ENCODE measurements at places on chromosomes 12 and 14. TPM values are rescaled to one million over a fixed set of nuclear protein-coding genes. Genes with fewer than 3 reads are reported as not detected.

DNA sequence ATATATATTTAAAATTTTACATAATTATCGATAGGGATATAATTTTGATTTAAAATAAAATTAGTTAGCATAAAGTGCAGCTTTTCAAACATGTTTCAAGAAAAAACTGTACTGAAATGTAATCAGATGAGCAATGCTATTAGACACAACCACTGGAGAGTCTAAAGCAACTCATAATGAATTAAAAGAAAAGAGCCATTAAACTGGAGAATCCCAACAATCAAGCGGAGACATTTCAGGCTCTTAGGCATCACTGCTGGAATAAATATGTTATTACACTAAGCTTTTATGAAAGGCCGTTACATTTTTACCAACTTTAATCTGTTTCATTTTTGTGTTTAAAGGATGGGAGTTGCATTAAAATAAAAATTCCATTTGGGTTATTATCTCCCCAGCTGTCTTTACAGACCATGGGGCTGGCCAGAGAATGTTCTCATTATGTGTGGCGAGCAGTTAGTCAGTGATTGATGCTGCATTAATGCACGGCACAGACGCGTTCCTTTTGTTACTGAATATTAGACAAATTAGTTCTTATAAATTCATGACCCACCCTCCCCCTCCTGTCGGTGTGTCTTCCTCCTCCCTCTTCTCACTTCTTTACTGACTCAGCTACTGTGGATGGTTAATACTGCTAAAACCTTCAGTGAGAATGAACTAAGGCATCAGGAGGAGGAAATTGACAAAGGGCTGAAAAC, 156.8 kb downstream of the PDZRN4 start:
- peak; percentile 43 for DNase-seq

KRT73 gene
- not detected for total RNA-seq

DNA sequence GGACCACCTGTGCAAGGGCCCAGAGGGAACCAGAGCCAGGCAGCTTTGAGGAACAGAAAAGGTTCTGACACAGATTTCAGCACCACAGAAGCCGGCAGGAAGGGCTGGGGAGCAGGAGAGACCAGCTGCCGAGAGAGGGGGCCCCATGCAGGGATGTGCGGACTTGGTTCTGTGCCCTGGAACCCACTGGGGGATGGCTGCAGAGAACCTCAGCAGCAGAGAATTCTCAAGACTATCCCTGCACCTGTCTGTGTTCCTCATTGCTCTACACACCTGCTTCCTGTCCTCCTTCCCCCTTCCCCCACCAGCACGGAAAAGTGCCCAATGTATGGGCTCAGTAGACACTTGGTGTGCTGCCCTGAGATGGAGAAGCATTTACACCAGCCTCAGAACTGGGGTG, 3.2 kb downstream of the SERPINA9 start:
- DNase-seq: no peak

GRCh38 chr12:130704606-130705005, 11.5 kb downstream of the RIMBP2 start:
- DNase-seq: no peak

HOXC6 gene
- not detected for total RNA-seq

GRCh38 chr12:79661629-79662028, 29.1 kb downstream of the PAWR start:
- DNase-seq: no peak

DNA sequence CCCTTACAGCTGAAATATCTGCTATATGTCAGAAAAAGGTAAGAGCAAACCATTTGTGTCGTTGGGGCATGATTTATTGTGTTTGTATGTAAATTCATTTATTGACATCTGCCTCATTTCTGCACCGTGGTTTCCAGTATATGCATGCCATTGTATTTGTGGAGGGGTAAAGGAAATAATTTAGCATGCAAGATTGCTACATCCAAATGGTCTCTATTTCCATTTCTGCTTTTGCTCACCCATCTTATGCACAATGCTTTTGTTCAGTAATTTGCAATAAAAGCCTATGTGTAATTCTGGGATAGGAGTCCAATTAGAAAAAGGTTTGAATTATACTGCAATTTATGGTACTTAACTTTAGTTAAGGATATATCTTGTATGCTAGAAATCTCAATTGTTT, 101.8 kb downstream of the UNC79 start:
- DNase-seq: no peak

RPL6 gene
- total RNA-seq: 1,136 TPM

GRCh38 chr12:27593266-27593665, 69.3 kb downstream of the PPFIBP1 start:
- DNase-seq: no peak

- DNase-seq: no peak
Observed at GRCh38 chr14:96538990-96539317, 36.8 kb downstream of the PAPOLA start.

DNA sequence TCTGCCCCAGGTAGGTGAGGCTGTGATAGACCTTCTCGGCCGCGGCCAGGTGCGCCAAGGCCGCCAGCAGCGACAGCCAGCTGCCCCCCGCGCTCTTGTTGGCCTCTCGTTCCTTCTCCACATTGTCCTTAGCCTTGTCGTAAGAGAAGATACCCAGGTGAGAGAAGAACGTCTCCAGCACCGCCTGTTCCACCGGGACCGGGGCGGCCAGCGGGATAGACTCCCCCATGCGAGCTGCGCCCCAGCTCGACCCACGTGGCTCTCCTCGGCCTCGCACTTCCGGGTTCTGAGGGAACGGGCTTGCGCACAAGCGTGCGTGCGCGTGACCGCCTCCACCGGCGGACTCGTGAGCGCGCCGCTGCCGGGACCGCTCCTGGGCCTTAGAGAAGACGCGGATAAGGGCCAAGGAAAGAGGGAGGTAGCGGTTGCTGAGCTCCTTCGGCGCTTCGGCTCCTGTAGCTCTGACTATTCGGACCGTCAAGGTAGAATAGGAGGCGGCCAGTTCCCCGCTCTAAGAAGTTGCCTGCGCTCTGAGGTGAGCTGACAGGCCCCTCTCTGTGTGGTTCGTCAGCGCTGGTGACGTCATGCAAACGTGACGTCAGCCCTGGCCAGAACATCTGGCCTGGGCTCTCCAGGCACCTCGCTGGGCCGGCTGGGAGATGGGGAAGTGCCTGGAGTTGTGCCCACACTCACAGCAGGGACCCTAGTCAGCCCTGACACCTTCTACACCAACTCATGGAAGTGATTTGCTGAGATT, at the start of gene KICS2:
Gene KICS2, minus strand, starts transcription at position 288 of the 757 bp plus-strand sequence. Its CDS starts 59 bp downstream, at position 229.
- DNase-seq: peak; percentile 90

DNA sequence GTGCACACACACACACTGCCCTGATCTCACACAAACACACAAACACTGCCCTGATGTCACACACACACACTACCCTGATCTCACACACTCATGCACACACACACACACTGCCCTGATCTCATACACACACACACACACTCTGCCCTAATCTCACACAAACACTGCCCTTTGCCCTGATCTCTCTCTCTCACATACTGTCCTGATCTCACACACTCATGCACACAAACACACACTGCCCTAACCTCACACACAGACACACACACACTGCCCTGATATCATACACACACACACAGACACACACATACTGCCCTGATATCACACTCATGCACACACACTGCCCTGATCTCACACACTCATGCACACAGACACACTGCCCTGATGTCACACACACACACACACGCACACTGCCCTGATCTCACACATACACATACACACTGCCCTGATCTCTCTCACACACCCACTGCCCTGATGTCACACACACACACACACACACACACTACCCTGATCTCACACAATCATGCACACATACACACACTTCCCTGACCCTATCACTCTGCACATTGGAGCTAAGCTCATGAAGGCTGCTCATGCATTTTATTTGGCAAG, 97.6 kb upstream of the DIO3 start:
- DNase-seq: no peak

DNA sequence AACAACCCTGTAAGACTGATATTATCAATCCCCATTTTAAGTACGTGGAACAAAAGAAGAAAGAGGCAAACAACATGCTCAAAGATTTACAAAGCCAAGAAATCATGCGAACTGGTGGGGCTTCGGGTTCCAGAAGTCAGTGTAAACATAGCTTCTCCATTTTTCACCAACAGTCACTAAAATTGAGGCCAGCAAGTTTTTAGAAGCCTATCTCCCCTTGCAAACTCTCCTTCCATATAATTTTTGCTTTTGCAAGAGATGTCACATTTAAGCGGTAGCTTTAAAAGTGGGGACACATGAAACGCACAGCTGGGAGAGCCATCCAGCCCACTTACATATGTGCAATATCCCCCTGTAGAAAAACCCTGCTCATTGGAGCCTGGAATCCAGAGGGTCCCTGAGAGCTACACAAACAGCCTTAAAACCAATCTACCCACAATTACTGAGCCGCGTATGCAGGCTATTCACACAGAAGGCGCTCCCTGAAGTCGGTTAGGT, 797 bp downstream of the SLC11A2 start:
- peak; percentile 25 for DNase-seq

NANOG gene
- 0.16 TPM for total RNA-seq

DNA sequence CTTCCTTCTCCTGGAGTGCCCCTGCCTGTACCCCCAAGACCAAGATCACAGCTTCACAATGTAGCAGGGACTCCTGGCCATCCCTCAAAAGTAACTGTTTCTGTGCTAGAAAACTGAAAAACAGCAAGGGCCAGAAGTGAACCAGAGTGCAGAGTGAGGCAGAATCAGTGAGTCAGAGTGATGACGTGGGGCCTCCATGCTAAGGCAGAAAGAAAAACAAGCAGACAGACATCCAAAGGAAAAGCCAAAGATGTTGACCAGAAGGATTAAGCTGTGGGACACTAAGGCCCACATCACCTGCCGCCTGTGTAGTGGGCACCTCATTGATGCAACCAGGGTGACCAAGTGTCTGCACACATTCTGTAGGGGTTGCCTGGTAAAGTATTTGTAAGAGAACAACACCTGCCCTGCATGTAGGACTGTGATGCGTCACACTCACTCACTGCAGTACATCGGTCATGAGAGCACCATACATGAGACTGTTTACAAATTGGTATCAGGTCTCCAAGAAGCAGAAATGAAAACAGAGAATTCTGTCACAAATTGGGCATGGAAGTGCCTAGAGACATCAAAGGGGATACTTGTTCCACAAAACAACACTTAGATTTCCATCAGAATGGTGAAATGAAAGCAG, 51.2 kb downstream of the ARMH4 start:
- DNase-seq: peak; percentile 75

DNA sequence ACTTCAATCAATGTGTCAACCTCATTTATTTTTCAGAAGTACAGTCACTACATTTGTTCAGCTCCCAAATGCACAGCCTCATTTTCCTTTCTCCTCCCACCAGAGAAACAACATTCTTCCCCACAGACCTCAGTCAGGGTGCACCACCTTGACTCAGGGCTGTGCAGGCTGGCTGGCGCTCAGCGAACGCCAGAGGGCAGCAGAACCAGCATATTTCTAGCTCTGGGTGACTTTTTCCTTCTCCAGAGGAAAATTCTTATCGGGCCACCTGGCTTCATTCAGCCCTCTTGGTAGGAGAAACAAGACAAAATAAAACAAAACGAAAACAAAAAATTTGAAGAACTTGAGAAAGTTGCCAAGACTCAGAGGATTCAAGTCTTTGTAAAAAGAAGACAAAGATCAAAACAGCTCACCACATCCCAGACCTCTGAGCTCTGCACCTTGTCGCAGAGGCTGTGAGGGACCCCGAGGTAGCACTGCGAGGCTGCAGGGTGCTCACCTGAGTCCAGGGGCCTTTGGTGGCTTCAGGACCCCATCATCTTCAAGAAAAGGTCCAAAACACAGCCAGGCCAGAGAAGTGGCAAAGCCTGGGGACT, 33.7 kb downstream of the PAH start:
- no peak for DNase-seq

DNA sequence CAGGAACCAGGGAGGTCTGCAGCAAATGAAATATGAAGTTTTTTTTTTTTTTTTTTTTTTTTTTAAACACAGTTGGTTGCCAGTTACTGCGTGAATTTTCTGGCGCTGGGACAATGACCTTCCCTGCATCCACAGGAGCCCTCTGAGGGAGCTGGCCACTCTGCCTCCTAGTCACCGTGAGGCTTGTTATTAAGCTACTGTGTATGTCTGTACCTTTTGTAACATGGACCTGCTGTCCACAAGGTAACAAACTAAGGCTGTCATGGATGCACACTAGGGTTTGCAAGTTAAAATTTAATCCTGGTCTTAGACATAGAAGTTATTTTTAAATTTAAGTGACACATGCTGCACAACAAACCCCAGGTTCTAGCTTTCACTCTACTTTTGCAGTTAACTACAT, 211.0 kb downstream of the SSPN start:
- no peak for DNase-seq

- no peak for DNase-seq
Observed at GRCh38 chr12:13206560-13206897, 10.0 kb downstream of the EMP1 start.

- peak; percentile 71 for DNase-seq
Observed at GRCh38 chr12:953776-954175, 4.3 kb upstream of the RAD52 start.

DNA sequence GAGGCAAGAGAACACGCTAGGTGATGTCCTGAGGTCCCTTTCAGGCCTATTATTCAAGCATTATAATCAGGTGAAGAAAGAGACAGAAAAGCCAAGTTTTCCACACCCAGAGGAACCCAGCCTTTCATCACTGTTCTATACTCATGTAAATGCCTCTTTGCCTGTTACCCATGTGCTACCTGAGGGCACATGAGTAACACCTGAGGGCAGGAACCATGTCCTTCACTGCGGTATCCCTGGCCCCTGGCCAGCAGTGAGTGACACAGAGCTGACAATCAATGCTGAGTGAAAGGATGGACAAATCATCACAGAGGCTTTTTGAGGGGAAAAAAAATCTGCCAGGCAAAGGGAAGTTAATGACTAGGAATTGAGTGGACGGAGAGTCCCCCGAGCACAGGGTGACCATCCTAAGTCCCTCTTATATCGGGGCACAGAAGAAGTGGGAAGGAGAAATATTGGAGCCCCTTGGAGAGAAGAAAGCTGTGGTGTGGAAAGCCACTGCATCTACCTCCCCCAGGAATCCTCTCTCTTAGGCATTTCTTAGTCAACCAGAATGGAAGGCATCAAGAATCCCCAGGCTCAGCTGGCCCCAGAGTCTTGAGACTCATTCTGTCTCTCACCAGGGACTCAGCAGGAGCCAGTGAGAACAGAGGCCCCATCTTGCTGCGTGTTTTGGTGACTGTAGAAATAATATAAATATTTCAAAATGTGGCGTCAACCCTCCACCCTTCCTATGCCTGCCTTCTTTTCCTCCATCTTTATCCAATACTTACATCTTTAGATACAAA, 212.9 kb downstream of the DPF3 start:
- no peak for DNase-seq

DNA sequence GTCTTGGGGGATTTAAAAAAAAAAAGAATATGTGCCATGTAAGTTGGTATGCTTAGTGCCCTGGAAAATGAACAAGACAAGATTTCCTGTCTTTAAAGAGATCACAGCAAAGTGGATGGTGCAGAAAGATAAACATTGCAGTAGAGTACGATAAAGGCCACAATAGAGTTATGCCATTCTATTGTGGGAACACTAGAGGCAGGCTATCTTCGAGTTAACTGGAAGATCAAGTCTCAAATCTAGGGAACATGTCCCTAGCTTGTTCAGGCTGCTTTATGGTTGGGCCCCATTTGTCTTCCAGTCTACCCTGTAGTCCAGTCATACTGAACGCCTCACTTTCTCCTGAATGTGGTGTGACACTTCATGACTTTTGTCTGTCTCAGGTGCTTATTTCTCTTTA, 18.7 kb upstream of the CCT2 start:
- DNase-seq: no peak

TC2N gene
- total RNA-seq: 1.2 TPM

- DNase-seq: no peak
Observed at GRCh38 chr12:107778383-107779025, 4.0 kb downstream of the ASCL4 start.

GRCh38 chr12:64780531-64781279, 21.5 kb upstream of the GNS start:
- DNase-seq: no peak
